ENCODE measurements at places on chromosomes 6 and 20.
A peak's percentile ranks its signal among the peaks of the same experiment; 100 is the strongest.

DNA sequence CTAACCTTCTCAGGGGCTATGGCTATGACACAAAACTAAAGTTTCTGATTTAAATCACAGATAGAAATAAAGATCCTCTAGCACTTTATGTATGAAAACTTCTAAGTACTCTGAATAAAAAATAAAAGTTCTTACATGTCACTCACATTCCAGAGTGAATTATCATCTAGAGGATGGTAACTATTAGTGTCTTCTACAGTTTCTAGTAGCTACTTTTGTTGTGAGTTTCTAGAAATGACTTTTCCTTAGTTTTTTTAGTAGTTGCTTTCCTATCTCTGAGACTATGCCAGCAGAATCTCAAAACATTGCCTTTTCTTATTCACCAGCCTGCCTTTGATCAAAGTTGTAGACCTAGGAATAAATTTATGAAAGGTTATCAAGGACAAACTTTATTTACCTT lies 10.1 kb downstream of the ZNF318 start:
- DNase-seq = no peak

GRCh38 chr6:109451376-109451775 lies 4.2 kb downstream of the MICAL1 start:
- no peak for DNase-seq

DNA sequence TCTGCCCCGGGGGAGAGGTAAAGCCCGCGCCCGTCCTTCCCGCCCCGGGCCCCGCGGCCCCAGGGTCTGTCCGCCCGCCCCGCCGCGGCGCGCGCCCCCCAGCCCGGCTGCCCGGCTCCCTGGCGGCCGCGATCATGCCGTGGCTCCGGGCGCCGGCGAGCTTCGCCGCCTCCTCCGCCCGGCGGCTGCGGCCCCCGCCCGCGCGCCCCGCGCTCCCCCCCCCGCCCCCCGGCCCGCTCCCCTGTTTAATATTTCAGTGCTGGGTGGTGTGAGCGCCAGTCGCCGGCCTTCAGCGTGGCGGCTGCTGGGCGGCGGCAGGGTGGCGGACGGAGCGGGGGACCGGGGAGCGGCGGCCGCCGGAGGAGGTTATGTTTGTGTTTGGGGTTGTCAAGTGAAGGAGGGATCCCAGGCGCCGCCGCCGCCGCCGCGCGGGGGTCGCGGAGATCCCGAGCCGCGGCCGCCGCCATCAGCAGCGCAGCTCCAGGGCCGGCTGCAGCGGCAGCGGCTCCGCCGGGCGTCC lies at the start of gene HIVEP1:
TSS of gene HIVEP1 (plus strand) at position 275 of the 520 bp plus-strand sequence. CDS start 3,317 bp downstream, outside the sequence.
- peak; percentile 34 for DNase-seq

GRCh38 chr6:33896391-33897188 lies 92.8 kb upstream of the MLN start:
- DNase-seq = no peak

- no peak for DNase-seq
Measured at GRCh38 chr20:57386762-57387161, 4.4 kb upstream of the RBM38 start.

DNA sequence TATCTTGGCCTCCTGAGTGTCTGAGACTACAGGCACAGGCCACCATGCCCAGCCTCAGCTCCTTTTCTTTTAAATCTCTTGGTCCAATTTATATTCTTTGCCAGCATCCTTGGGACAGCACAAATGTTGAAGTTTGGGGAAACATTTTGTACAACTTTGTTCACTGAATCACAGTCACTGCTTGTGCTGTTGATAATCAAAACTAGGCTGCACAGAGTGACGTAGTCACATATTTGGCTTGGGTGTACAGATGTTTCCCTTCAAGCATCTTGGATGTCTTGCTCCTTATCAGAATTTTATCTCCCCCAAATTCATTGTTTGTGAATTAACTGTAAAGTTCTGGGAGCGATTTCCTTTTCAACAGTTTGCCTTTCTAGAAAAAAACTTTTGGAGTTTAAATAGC lies 17.9 kb downstream of the CARMIL1 start:
- no peak for DNase-seq

All from hindlimb muscle (tissue), 1 donor.